ENCODE measurements at places on chromosomes 5 and 9.

- DNase-seq, result no peak
Measured at GRCh38 chr5:164054461-164054860, 549.0 kb downstream of the MAT2B start.

DNA sequence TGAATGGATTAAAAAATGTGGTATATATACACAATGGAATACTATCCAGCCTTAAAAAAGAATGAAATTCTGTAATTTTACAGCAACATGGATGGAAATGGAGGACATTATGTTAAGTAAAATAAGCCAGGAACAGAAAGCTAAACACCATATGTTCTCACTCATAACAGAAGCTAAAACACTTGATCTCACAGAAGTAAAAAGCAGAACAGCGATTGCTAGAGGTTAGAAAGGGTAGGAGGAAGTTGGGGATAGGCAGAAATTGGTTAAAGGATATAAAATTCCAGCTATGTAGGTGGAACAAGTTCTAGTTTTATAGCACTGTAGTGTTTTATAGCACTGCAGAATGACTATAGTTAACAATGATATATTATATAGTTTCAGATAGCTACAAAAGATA lies 15.8 kb downstream of the MARCHF3 start:
- DNase-seq, result no peak

GRCh38 chr5:100647461-100648230 lies 112.5 kb downstream of the FAM174A start:
- DNase-seq, result no peak

DNA sequence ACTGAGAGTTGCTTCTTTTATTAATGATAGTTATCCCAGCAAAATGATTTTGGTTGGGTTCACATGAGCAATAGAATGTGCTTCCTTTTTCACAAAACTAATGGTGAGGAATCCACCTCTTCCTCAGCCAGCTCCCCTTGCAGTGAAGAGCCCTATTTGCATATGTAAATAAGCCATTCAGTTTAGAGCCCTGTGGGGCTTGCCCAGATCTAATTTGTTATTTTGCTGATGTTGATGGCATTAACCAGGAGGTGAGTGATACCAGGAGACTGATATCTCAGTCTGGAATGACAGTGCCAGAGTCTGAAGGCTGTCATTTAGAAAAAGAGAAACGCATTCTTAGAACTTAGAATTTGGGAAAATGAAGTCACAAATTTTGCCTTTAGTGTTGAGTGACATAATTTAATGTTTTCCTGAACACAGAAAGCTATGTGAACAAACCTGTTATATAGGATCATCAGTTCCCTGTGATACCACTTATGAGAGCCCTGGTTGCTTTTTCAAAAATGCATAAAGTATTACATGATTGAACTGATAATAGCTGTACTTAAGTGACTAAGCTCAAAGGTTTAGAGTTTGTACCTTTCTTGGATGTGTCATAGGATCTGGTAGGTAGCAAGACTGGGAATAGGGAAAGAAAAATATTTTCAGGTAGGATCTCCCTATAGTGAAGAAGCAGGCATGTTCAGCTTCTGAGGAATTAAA lies 271.6 kb downstream of the MAST4 start:
- no peak for DNase-seq

Data from activated T-cell treated with anti-CD3 and anti-CD28 coated beads, Interleukin-2, amount 50 U/mL, for 1 hour (primary cell).